ENCODE measurements at places on chromosomes 1 and 21.
A peak's percentile ranks its signal among the peaks of the same experiment; 100 is the strongest.

DNA sequence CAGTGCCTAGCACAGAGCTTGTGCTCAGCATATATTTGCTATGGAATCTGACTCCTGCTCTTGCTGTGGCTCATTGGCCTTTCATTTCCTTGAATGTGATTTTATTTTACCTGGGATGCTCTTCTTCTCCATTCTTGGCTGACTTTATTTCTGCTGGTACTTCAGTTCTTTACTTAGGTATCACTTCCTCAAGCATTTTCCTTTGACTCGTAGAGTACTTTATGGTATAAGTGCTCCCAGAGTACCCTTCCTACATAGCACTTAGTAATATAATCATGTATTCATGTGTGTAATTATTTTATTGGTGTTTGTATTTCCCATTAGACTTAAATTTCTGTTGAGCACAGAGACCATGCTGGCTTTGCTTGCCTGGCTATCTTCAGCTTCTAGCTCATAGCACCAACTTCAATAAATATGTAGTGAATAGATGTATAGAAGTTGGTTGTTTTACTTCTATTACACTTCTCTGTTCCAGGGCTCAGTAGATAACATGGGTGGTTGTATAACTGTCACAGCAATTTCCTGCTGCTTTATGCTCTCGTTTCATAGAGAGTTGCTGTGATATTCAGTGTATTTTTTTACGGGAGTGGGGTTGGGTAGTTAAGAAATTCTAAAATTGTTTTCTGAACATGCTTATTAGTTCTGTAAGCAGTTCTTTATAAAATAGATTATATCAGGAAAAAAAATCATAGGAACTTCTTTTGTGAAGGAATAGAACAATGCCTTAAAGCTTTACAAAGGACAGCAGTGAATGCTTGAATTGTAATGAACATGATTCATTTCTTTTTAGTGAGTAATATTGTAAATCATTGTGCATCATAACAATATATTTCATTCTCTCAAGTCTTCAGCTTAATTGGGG lies 112.2 kb downstream of the NEK7 start:
- DNase-seq: peak; percentile 43

DNA sequence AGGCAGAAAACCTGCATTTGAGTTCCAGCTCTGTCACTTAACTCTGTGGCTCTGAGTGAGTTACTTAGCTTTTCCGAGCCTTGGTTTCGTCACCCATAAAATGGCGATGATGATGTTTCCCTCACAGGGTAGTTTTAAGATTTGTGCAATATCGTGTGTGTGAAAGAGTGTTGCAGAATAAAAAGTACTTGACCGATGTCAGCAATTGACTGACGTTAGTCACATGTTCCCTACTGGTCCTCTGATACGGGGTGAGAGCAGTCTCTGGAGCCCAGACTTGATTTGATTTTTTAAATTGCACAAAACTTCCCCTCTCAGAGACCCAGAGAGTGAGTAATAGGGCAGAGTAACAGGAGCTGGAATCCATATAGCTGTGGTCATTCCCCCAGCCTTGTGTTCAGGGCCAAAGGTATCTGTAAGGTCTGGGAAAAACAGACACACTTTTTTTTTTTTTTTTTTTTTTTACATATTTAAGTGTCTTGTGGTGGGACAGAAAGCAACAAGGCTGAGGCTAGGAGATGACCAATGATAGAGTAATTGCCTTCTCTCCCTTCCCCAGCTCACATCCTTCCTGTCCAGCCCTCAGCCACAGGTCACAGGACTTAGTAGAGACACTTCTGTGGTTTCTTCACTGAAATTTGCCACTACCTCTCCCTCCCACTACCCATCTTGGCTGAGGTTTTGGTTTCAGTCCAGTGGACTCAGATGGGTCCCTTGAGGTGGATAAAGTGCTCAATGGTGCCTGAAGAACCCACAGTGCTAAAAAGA lies 2.0 kb downstream of the FCER1G start:
- peak; percentile 68 for DNase-seq

DNA sequence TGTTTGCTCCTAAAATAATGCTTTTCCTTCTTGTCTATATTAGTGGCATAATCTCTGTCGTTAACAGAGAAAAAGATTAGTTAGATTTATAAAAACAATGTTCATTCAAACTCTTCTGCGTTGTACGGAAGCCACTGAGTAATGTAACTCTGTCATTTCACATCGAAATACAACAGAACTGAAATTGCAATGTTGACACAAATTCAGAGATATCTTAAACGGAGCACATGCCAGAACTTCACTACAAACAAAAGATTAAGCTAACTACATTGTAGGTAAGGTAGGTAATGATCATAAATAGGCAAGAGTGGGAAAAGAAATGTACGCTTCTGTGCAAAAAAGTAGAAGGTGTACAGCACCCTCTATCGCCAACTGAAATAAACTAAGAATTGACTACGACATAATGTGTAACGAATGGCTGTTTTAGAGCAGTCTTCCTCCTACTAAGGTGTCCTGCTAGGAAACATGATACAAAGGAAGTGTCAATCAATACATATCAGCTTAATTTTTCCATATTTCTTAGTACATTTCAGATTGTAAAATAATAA lies 56.6 kb downstream of the PCNX2 start:
- no peak for DNase-seq

DNA sequence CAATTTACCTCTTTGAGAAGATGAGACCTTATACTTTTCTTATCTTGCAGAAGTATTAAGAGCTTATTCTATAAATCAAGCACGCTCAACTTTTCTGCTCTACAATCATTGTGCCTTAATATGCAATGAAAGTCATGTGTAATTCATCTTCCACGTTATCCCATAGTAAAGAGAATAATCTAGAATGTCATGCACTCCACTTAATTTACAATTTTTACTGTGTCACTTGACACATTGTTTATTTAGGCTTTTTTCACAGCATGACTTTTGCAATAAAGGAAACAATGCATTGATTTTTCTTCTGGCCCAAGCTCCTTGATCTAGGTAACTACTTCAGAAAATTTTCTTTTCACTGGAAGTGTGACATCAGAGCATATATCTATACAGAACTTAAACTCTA lies 290.9 kb downstream of the HHIPL2 start:
- DNase-seq: no peak

DNA sequence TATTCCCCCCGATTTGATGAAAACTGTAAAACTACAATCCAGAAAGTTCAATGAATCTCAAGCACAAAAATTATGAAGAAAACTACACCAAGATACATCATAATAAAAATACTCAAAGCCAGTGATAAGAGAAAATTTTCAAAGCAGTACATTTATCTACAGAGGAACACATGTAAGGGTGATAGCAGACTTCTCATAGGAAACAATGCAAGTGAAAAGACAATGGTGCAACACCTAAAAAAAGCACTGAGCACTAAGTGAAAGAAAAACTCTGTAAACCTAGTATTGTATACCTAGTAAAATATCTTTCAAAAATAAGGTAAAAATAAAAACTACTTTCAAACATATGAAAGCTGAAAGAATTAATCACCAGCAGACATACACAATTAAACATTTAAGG lies 76.1 kb upstream of the IRF2BP2 start:
- DNase-seq: peak; percentile 54

DNA sequence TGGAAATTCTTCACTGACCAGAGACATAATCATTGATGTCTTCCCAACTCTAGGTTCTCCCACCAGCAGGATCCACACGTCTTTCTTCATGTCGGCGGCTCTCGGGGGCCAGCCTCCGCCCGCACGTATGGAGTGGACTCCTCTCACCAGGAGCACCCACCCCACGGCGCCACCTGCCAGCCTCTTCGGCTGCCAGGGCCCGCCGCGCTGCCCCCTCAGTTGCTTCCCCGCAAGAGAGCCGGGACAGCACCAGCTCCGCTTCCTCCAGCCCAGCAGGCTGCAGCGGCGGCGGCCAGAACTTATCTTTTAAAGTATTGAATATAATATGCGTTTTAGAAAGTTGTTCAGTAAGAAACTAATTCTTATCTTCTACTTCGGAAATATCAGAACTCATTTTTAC lies 273.5 kb downstream of the LIPI start:
- DNase-seq: no peak

Data from hematopoietic multipotent progenitor cell treated with erythropoietin and hydrocortisone succinate and interleukin-3 and kit ligand, for 6 days (in vitro differentiated cells).